ENCODE measurements at places on chromosomes 1 and 21.

- DNase-seq, result no peak
These were observed 141.3 kb downstream of the NRIP1 start for GRCh38 chr21:14923468-14923867.

- no peak for DNase-seq
These were observed 34.9 kb downstream of the FOXO6 start for GRCh38 chr1:41396084-41396483.

- DNase-seq, result no peak
These were observed 110.4 kb upstream of the IFFO2 start for GRCh38 chr1:19066874-19067181.

GRCh38 chr1:9349331-9349851 is 56.7 kb downstream of the SPSB1 start:
- no peak for DNase-seq

DNA sequence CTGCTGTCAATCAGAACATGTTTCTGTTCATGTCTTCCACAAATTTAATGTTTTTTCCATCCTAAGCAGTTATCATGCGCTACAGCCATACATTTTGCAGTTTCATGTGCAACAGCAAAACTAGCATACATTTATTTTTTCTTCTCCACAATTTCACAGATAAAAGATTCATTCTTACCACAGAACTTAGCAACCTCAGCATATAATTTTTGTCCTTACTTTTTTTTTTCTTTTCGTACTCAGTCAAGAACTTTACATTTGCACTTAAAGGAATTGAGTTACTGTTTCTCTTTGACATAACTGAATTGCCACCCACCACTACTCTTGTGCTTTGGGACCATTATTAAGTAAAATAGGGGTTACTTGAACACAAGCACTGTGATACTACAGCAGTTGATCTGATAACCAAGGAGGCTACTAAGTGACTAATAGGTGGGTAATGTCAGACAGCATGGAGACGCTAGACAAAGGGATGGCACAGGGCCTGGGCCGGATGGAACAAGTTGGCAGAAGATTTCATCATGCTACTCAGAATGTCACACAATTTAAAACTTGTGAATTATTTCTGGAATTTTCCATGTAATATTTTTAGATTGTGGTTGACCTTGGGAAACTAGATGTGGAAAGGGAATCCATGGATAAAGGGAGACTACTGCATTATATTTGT is 50.2 kb upstream of the LHX8 start:
- no peak for DNase-seq

- DNase-seq, result no peak
These were observed 12.3 kb downstream of the NCF2 start for GRCh38 chr1:183577897-183578465.
